ENCODE measurements at places on chromosomes 1 and 21.

DNA sequence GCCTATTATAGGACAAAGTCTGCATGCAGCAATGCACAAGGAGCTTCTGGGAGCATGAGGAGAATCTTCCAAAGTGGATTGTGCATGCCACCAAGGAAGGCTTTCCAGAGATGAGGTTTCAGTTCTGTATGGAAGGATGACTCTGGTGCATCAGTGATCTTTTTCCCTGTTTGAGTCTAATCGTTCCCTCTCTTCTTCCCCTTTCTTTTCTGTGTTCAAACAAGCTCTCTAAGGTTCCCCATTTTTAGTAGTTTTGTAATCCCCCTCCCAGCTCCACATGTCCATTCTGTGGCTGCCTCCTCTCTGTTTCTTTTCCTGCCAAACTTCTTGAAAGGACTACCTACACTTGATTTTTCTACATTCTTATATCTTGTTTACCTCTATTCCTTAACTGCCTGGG, 43.3 kb upstream of the USP25 start:
- DNase-seq = no peak

- peak; percentile 63 for DNase-seq
Observed at GRCh38 chr1:158117854-158118704, 62.6 kb upstream of the CD1D start.

DNA sequence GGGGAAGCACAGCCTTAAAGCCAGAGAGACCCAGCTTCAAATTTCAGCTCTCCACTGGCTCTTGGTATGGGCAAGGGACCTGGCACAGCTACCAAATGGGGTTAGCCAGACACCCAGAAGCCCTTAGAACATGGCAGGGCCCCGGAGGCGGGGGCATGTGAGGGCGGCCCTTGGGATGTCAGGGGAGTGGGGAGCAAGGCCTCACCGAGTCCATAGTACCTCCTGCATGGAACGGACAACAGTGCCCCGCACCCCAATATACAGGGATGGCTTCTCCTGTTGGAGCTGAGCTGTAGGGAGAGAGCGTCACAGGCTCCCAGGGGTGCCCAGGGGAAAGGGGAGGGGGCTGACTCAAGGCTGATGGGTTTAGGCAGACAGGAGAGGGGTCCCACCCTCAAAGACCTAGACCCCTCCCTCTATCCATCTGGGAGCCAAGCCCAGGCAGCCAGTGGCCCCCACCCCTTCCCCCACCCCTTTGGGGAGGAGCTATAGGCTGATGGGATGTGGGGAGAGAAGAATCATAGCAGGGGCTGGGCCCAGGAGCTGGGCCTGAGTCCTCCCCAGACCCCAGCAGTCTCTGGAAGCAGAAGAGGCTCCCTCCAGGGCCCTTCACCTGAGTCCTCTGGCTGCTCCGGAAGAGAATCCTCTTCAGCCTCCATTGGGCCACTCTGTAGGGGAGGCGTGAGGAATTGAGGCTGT, 16.5 kb downstream of the SPOCD1 start:
- no peak for DNase-seq

DNA sequence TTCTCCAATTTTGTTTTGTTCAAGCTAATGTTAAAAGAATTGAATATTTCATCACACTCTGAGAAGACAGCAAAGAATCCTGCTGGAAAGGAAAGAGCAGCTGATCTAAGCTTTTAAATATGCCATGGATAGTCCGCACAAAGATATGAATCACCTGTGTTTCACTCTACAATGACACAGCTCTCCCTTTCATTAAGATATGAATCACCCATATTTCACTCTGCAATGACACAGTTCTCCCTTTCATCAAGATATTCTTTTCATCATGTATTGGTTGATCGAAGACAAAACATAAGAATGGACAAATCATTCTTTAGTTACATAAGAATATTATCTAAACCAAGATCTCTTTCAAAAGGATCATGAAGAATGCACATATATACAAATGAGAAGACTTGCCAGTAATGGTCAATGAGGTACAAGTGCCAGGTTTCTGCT, 367.3 kb downstream of the SMYD3 start:
- DNase-seq = no peak

DNA sequence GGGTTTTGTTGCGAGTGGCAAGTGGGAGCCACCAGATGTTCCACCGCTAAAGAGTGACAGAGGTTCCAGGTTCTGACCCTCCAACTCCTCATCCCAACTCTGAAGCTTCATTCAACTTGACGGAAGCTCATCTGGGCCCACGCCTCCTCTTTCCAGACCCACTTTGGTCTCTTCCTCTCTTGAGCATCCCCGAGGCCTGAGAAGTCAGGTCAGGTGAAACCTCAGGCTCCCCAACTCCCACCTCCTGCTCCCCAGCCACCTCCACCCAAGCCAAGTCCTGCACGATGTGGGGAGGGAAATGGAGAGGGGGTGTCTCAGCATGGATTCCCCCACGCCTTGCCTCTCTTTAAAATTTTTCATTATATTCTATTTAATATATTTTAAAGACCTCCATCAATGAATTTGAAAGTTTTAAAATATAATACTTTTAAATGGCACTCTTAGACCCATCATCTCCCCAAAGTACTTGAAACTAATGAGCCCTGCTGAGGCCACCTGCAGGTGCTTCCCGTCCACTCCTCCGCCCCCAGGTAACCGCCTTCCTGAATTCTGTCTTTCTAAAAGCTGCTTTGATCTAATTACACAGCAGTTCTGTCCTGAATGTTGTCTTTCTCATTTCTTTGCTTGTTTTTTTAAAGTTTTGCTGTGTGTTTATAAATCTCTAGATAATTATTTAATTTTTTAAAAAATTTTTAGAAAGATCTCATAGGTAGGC, 238.1 kb downstream of the KAZN start:
- DNase-seq = no peak

DNA sequence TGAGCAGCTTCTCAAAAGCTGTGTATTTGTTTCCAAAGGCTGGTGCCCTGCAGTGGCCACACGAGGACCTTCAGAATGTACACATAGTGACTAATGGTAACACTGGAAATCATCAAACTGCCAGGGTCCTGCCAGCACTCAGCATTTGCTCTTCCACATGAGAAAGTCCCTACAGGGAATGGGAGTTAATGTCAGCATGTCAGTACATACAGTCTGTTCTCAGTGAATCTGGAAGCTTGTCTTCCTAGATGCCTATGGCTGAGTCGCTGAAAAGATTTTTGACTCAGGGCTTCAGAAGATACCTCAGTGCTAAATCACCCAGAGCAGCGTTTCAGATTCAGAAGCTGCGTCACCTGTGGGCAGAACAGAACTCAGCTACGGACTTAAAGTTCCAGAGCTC, 108.2 kb downstream of the CDC7 start:
- no peak for DNase-seq

GRCh38 chr1:236002572-236002971, 62.3 kb downstream of the NID1 start:
- DNase-seq = no peak

- DNase-seq = peak; percentile 14
Observed at GRCh38 chr1:8217011-8217711, 100.8 kb upstream of the SLC45A1 start.

GRCh38 chr1:1435911-1436629, 580 bp downstream of the VWA1 start:
- DNase-seq = no peak

DNA sequence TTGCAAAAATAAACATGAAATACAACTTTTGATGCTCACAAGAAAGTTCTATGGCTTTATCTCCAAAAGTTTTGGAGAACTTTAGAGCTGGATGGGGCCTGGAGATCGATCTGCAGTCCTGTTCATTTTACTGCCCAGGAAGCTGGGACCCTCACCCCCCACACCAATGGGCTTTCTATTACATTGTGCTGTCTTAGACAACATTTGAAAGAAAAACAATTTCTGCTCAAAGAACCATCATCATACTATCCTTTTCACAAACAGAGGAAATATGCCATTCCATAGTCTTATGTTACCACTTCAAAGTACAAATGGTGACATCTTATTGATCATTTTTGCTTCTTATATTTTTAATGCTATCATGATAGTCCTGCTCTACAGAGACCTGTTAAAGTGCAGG, 2.0 kb upstream of the HNRNPU start:
- no peak for DNase-seq

GRCh38 chr1:147579934-147580537, 38.7 kb downstream of the BCL9 start:
- DNase-seq = no peak

DNA sequence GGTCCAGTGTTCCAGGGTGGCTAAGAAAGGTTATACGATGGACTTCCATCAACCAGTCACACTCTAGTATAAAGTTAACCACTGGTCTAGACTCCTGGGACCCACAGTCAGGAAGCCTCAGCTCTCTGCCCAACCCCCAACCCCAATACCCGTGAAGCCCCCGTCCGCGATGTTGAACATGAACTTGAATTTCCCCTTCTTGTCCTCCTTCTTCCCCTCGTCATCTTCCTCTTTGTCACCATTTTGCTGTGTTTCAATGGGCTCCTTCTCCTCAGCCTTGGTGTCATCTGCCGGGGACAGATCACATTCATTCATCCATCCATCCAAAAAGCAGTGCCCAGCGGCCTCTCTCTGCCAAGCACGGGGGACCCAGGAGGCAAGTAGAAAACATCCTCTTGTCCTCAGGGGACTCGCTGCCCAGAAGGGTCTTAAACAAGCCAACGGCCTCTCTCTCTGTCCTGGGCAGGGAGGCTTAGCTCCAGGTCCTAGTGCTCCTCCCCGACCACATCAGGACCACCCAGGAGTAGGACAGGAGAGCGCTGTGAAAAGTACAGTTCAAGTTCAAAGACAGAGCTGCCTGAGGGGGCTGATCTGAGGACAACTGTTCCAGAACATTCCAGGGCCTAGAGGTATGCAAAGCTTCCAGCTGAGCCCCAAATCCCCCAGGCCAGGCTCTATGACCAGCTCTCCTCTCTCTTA, 66.5 kb downstream of the KCNAB2 start:
- no peak for DNase-seq

DNA sequence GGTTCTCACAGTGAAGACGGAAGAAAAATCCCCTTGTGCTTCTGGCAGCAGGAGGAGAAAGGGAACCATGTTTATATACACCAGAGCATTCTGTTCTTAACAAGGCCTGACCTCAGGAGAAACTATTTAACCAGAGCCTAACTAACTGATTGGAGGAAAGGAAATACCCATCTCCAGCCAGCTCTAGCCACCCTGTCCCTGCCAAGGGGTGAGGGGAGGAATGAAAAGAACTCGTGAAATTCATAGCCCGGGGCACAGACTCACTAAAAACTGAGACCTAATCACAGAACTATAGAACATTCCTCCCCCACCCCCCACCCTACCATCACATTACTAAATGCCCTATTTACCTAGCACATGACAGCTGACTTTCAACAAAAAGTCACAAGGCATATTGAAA, 65.0 kb downstream of the KCNH1 start:
- no peak for DNase-seq

GRCh38 chr1:26044971-26045721, 772 bp downstream of the SLC30A2 start:
- no peak for DNase-seq

- no peak for DNase-seq
Observed at GRCh38 chr1:246588159-246588721, 22.0 kb downstream of the CNST start.

DNA sequence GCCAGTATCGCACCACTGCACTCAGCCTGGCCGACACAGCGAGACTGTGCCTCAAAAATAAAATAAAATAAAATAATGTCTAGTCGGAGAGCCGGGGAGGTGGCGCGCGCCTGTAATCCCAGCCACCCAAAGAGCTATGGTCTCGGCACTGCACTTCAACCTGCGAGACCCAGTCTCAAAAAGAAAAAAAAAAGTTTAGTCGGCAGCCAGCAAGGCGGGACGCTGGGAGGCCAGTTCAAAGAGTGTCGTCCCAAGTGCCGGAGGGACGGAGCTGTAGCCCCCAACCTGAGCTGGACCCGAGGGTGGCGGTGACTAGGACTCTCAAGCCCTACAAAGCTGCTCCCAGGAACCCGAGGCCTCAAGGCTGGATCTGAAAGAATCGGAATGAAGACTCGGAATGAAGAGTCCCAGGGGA, 632 bp upstream of the FALEC start:
- DNase-seq = no peak

DNA sequence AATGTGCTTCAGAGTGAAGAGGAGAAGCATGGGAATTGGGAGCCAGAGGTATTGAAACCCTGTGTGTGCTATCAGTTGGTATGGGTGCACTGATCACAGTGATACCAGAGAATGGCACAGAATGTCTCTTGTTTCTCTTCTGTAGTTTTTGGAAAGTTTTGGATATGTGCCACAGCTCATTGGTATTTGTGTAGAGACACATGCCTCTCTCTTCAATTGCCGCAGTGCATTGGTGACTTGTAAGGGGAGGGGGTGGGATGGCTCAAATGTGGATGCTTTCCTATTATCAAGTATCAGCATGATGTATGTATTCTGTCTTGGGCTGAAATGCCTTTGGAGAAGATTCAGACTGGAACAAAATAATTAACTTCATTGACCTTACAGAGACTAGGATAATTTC, 101.0 kb downstream of the HMCN1 start:
- DNase-seq = no peak

DNA sequence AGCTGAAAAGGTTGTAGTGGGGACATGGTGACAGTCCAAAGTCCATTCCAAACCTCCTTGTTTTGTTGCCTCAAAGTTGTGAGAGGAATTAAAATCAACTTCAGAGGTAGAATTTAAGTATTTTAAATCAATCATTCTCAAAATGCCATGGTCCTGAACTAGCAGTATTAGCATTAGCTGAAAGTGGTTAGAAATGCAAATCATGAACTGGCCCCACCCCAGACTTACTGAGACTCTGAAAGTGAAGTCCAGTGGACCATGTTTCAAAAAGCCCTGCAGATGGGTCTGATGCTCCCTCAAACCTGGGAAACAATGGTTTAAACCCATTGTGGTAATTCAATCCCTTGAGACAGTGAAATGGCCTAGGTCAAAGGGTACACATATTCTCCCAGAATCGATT, 36.2 kb upstream of the KRTAP11-1 start:
- no peak for DNase-seq

DNA sequence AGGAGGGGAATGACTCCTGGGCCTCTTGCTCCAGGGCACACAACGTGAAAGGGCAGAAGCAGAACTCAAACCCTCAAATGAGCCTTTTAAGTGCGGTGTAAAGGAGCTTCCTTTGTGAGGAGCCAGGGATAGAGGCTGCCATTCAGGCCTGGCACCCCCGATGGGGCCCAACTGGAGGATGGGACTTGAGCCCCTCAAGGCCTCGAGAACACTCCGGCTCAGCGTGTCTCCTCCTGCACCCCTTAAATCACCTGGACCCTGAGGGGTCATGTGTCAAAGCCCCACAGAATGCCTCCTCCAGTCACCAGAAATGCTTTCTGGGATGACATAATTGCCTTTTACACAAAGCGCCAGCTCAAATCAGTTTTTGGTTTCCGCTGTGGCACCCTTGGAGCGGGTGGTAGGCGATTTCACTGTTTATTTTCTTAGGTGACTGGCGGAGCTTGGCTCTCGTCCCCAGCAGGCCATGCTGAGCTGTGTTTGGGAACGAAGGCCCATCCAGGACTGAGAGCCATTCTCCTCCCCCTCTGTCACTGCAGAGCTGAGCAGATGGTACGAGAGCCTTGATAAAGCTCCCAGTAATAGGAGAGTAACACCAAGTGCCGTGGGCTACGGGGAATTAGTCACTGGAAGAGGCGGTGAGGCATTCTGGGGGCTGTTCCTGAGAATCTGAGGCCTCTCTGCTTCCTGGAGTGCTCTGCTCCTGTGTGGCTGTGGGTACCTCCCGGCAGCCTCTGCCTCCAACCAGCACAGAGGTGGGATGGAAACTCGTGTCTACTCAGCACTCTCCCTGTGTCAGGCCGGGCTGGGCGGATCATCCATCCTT, 163.0 kb downstream of the GRIK3 start:
- DNase-seq = no peak

- no peak for DNase-seq
Observed at GRCh38 chr1:156050376-156050775, 3.2 kb downstream of the UBQLN4 start.

GRCh38 chr1:174367892-174368291, 79.9 kb upstream of the GPR52 start:
- no peak for DNase-seq

- DNase-seq = no peak
Observed at GRCh38 chr1:40806731-40807695, 23.4 kb downstream of the KCNQ4 start.

All from activated CD4-positive, alpha-beta T cell treated with anti-CD3 and anti-CD28 coated beads for 48 hours (primary cell).